Esophagus mucosa (tissue), 1 donor: ENCODE measurements at places on chromosomes 4 and X.

- peak; percentile 43 for ATAC-seq
Measured at GRCh38 chrX:150363561-150364346, 637 bp downstream of the MAMLD1 start.

- peak; percentile 90 for ATAC-seq
Measured at GRCh38 chr4:8534129-8534528, 46.1 kb upstream of the GPR78 start.

- no peak for ATAC-seq
Measured at GRCh38 chr4:2042947-2043395, 16.2 kb upstream of the NAT8L start.

GRCh38 chr4:175435381-175435783, 376.7 kb downstream of the GPM6A start:
- ATAC-seq, result no peak

DNA sequence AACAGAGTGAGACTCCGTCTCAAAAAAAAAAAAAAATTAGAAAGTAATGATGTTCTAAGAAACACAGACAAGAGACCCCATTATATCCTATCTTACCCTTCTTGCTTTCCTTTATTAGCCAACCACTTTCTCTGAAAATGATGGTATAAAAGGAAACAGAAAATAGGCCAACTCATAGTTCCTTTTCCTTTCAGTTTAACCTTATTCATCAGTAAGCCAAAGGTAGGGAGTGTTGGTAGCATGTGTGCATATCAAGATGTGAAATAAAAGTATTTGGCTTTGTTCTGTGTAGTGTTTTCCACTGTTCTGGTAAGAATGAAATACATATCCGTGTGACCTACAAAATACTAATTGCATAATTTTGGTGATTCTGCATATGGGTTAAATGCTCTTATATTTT, 266.6 kb downstream of the ZNF674 start:
- ATAC-seq, result no peak

- no peak for ATAC-seq
Measured at GRCh38 chr4:153639833-153640802, 44.0 kb upstream of the TLR2 start.

DNA sequence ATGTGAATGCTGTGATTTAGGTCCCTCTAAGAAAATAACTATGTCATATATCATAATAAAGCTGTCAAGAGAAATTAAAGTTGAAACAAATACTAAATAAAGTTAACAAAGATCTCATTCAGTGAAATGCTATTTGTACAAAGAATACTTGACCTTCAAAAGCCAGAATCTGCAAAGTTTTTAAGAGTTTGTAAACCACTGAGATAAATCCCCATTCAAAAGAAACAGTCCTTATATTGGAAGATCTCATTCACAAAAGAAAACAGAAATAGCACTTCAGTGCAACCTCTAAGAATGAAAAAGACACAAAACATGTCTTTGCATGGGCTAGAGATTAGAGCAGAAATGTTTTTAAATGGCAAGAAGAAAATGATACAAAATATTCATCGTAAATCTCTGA, 149.1 kb upstream of the USP38 start:
- no peak for ATAC-seq

DNA sequence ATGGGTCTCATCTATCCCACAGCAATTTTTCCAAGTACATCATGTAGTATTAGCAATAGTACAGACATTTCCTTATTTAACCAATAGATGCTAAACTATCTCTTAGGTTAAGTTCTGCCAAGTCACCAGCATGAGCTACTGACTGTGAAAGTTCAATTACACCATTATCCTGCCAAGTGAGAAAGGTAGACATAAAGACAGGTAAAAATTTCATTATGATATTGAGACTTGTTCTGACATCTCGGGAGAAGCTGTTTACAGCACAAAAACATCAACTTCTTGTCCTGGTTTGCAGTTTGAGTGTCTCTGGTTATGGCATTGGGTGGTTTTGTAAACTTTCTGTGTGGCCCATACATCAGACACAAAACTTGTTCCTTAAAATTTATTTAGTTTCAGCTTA, 622.4 kb upstream of the PCDH10 start:
- no peak for ATAC-seq
